NCI-H2081 treated with DMSO at 0.1 percent for 48 hours (cell line): ENCODE measurements at places on chromosomes 16 and 17.

- DNase-seq, result no peak
Observed at GRCh38 chr16:29011851-29012250, 27.0 kb downstream of the LAT start.

DNA sequence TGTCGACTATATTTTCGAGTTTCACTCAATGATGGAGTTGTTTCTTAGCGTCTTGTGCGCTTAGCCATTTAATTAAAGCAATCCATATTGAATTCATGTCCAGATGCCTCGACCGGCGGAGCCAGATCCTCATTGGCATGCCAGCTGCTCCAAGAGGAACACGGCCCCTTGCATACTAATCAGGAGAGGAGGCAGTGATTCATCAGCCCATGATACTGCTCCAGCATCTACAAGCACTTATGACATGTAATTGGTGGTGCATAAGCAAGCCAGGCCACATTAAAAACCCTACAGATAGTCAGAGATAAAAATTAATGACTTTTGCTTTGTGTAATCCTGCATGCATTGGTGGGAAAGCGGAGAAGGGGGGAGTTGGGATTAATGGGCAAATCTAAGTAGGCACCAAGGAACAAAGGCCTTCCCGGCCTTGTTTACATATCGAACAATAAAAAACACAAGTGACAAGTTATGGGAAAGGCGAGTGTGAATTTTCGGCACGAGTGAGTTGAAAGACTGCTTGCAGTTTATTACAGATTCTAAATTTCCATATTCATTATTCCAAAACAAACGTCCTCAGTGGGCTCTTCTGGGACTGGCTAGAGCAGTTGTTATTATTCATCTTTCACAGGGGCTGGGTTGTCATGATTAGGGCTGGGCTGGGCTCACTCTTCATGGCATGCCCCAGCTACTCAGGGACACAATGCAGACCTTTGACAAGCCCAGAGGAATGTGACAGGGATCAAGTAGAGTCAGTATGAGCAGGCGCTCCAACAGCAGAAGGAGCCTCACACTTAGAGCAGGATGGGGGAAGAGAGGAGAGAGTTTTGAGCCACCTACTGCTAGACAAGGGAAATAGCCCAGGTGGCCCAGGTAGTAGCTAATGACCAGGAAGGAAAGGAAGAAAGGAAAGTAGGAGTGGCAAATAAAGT, 281.7 kb upstream of the ZFHX3 start:
- no peak for DNase-seq

- no peak for DNase-seq
Observed at GRCh38 chr17:56640116-56640515, 46.6 kb downstream of the NOG start.

- no peak for DNase-seq
Observed at GRCh38 chr16:66399031-66399430, 28.1 kb upstream of the BEAN1 start.

- no peak for DNase-seq
Observed at GRCh38 chr17:427327-427726, 74.7 kb upstream of the RPH3AL start.

GRCh38 chr16:11700264-11701029, 32.2 kb downstream of the SNN start:
- no peak for DNase-seq

- DNase-seq, result no peak
Observed at GRCh38 chr17:40901981-40902474, 17.0 kb upstream of the KRT20 start.

DNA sequence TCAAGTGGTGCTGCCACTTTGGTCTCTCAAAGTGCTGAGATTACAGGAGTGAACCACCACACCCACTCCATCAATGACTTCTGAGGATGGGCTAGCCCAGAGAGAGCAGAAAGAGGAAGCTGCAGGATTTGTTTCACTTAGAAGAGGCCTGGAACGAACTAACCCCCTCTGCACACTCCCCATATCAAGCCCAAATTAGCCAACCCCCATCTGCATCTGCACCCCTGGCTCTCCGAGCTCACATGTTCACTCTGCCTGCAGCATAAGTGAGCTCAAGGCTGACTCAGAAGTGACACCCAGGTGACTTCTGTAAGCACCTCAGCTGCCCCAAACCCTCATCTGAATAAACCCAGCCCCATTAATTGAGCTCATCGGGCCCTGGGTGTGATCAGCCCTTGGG, 4.8 kb downstream of the SCNN1G start:
- DNase-seq, result no peak

- DNase-seq, result no peak
Observed at GRCh38 chr17:35359398-35359797, 14.0 kb downstream of the SLFN11 start.

GRCh38 chr17:65712383-65713267, 151.2 kb upstream of the AXIN2 start:
- no peak for DNase-seq

DNA sequence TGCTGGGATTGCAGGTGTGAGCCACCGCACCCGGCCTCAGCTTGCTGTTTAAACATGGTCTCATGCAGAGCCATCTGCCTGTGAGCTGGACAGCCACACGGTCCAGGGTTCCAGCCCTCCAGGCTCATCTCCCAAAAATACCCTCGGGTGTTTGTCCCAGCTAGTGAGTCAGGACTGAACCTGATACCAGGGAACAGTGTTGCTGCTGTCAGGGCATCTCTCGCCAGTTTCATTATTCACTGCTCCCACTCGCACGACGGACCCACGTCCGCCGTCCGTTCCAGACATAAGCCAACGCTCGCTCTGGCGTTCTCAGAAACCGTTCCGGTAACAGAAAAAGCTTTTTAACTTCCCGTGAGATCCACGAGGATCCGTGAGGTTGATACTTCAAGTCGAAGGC, 77.6 kb downstream of the NXN start:
- no peak for DNase-seq

DNA sequence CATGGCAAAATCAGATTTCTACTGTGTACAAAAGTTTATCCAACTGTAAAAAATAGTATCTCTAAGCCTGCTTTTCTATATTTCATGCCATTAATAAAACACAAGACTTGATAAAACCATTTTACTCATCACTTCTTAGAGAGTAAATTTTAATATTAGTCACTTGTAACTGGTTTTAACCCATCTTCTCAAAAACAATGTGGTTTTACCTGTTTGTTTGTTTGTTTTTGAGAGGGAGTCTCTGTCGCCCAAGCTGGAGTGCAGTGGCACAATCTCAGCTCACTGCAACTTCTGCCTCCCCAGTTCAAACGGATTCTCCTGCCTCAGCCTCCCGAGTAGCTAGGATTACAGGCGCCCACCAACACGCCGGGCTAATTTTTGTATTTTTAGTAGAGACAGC, 32.1 kb downstream of the UBE2G1 start:
- no peak for DNase-seq

GRCh38 chr17:41664587-41665565, 23.8 kb upstream of the EIF1 start:
- DNase-seq, result no peak

- no peak for DNase-seq
Observed at GRCh38 chr16:80375973-80376372, 164.8 kb upstream of the DYNLRB2 start.

DNA sequence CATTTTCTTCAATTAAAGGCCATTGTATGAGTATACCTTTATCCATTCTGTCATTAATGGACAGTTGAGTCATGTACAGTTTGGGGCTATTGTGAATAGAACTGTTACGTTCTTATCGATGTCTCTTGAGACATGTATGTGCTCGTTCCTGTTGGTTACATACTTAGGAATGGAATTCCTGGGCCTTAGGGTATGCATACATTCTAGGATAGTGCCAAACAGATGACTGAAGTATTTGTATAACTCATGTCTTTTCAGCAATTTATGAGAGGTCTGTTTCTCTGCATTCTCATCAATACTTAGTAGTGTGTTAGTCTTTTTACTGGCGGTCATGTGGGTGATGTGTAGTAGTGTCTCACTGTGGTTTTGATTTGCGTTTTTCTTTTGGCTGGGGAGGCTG, 81.2 kb downstream of the USP22 start:
- DNase-seq, result no peak

- no peak for DNase-seq
Observed at GRCh38 chr16:1217526-1217925, 7.5 kb downstream of the TPSG1 start.

DNA sequence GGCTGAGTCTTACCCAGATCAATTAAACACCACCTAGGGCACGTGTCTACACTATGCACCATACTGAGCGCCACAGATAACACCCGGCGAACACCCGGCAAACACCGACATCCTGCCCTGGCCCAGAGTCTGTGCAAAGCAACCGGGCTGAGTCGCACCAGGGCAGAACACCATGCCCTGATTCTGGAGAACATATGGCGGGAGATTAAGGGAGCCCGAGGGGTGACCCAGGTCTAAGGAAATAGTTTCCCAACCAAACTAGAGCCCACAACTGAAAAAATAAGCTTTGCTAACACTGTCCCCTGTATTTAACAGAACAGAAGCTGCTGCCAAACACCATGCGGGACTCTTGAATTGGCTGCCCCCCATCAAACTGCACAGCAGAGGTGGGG, 22.1 kb downstream of the MYO18A start:
- DNase-seq, result no peak

GRCh38 chr16:5509336-5509735, 411.7 kb upstream of the EEF2KMT start:
- DNase-seq, result no peak

- no peak for DNase-seq
Observed at GRCh38 chr16:66409156-66409555, 17.9 kb upstream of the BEAN1 start.

DNA sequence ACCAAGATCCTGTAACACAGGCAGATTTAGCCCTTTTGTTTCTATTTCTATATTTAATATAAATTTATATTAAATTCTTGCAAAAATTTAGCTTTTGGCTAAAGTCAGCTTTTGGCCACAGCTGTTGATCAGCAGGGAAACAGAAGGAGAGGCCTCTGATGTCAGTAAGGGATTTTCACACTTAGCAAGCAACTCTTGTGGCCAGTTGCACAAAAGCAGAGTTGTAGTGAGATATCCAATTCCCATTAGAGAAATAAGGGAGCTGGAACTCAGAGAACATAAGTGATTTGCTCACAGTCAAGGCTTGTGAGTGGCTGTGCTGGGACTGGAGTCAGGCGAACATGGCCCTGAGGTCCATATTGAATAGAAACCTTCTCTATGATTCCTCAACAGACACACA, 16.7 kb upstream of the HEATR6 start:
- no peak for DNase-seq

- DNase-seq, result no peak
Observed at GRCh38 chr17:20992416-20992815, 50.4 kb downstream of the USP22 start.

DNA sequence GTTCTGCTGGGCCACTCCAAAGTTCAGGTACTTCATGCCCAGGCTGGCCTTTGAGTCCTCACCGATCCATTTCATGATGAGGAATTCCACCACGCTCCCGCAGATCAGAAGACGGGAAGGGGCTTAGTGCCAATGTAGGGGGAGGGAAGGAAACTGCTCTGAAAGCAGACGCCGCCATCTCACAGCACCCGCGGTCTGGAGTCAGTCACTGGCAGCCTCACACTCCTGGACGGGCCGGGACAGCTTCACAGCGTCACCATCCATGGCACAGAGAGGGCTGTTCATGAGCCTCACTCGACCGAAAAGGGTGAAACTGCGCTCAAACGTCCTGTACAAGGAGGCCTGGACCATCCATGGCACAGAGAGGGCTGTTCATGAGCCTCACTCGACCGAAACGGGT, 62.0 kb downstream of the RPH3AL start:
- no peak for DNase-seq

- DNase-seq, result no peak
Observed at GRCh38 chr16:31094088-31094423, 541 bp downstream of the VKORC1 start.

DNA sequence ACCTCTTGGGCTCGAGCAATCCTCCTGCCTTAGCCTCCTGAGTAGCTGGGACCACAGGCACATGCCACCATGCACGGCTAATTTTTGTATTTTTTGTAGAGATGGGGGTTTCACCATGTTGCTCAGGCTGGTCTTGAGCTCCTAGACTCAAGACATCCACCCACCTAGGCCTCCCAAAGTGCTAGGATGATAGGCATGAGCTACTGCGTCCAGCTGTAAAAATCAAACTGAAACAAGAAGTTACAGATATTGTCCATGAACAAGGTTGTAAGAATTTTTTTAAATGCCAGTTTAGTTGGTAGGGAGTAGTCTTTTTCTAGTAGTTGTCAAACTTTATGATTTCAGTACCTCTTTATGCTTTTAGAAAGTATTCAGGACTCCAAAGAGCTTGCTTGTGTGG, 424.4 kb upstream of the PMFBP1 start:
- no peak for DNase-seq

- no peak for DNase-seq
Observed at GRCh38 chr16:51393381-51394005, 242.4 kb upstream of the SALL1 start.

DNA sequence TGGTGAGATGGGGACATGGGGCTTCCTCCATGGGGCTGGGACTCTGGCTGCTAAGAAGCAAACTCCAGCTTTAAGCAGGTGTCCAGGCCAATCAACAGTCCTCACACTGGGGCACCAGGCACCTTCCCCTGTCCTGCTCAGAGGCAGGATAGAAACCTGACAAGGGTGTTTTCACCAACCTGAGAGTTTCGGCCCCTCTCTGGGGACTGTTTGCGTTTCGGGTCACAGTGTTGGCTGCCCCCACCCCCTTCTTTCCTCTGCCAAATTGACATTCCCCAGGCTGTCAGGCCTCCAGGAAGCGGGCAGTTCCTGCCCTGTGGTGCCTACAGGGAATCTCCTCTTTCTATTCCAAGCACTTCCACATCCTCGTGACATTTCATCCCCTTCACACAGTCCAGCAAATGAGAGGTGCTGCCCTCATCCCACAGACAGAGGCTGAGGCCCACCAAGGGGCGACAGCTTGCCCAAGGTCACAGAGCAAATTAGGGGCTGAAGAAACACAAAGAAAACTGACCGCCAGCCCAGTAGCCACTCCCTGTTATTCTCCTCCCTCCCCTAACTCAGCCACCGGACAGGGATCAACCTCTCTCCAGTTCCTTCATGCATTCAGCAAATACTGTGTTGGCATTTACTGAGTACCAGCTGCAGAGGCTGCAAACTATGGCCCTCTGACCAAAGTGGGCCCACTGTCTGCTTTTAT, 38.0 kb downstream of the MMP15 start:
- DNase-seq, result no peak
